ENCODE measurements at places on chromosomes 6 and 20.

- DNase-seq = no peak
Measured at GRCh38 chr20:62772990-62773844, 23.1 kb upstream of the MRGBP start.

- DNase-seq = no peak
Measured at GRCh38 chr6:169225887-169226286, 27.8 kb downstream of the THBS2 start.

DNA sequence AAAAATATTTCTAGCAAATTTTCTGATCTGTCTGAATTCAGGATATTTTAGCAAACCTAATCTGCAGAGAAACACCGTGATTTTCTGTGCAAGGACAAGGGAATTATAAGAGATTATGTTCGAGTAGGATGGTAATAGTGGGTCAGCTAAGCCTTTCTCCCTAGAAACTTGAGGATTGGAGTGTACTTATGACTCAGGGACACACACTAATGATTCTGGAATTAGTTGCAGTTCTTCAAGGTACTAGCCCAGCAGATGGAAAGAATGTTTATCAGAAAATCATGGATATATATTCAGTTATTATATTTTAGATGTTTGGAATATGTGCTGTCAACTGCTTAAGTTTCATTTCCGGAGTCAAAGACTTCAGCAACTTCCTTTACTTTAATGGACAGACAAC is 177.1 kb upstream of the MAP3K7 start:
- DNase-seq = no peak

DNA sequence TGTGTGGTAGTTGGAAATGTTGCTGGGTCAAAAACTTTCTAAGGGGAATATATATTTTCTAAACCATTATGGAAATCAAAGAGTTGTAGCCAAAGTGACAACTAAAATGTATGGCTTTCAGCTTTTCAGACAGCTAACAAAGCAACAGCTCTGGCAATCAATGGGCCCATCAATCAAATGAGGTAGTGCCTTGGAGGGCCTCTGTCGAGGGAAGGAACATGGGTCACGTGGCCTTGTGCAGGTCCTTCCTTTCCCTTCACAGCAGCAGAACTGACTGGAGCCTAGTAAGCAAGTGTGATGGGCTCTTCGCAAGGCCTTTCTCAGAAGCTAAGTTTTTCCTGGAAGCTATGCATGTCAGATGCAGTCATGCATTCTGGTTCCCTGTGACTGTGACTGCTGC is 17.9 kb downstream of the FAXC start:
- no peak for DNase-seq

DNA sequence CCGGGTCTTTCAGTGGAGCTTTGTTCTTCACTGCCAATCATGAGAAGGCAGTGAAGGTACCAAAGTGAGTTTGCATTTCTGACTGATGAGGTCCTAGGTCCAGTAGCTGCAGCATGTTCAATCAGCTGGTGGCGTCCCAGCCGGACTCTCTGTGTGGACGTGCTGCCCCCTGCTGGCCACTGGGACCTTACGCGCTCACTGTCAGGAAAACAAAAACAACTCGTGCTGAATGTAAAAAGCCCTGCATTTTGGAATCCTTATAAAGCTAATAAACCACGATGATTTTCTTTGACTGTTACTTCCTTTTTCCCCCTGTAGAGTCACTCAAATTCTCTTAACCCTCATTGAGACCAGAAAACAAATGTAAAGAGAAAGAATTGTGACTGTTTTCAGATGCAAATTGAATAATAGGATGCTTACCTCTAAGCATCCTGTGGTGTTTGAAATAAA is 4.9 kb upstream of the CD24 start:
- peak; percentile 75 for DNase-seq

GRCh38 chr6:78966542-78966941 is 99.2 kb downstream of the IRAK1BP1 start:
- DNase-seq = no peak

Measured in CD4-positive, alpha-beta T cell treated with Interleukin-2 at 100 ng/mL for 4 hours (primary cell).